ENCODE measurements at places on chromosomes 12 and 14.

DNA sequence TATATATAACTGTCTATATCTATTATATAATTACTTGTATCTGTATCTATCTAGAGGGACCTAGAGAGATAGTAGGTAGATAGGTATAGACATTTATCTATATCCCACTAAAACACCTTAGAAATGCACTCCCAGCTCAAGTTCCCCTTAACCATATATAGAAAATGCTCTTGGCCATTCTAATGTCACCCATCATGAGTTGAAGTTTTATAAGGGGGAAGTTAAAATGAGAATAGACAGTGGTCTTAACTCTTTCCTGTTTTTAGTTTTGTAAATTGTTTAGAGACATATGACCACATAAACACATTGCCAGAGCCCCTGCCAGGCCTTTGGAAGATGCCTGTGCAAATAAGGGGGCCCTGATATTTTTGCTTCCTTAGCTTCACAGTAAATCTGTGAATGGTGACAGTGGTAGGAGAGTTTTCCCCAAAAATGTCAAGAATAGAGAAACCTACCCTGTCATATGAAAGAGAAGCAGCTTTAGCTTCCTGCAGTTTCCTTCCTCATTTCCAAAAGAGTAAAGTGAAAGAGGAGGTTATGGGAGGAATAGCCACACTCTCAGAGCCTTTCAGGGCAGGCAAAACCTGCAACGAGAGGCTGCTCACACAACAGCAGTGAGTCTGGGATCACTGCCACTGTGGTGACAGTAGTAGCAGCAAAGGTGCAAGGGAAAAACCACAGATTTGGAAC lies 45.5 kb downstream of the MGST1 start:
- no peak for DNase-seq

- no peak for DNase-seq
Measured at GRCh38 chr12:69662764-69663163, 36.3 kb downstream of the BEST3 start.

GRCh38 chr12:91335699-91336098 lies 153.1 kb upstream of the DCN start:
- no peak for DNase-seq

GRCh38 chr12:58584880-58585279 lies 335.4 kb downstream of the LRIG3 start:
- no peak for DNase-seq

DNA sequence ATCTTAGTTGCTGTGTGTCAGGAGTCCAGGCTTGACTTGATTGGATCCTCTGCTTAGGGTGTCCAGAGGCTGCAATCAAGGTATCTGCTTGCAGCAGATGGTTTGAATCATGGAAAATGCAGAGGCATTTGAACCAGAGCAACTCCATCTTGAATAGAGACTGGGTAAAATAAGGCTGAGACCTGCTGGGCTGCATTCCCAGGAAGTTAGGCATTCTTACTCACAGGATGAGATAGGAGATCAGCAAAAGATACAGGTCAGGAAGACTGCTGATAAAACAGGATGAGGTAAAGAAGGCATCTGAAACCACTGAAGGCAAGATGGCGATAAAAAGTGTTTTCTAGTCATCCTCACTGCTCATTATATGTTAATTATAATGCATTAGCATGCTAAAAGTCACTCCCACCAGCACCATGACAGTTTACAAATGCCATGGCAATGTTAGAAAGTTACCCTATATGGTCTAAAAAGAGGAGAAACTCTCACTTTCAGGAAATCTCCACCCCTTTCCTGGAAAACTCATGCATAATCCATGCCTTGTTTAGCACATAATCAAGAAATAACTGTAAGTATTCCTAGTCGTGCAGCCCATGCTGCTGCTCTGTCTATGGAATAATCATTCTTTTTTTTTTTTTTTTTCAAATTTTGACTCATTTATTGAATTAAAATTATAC lies 218.3 kb upstream of the CPNE8 start:
- no peak for DNase-seq

GRCh38 chr12:113973109-113973904 lies 7.2 kb upstream of the RBM19 start:
- DNase-seq, result no peak

- peak; percentile 71 for DNase-seq
Measured at GRCh38 chr14:58331111-58331510, 32.8 kb downstream of the ARID4A start.

DNA sequence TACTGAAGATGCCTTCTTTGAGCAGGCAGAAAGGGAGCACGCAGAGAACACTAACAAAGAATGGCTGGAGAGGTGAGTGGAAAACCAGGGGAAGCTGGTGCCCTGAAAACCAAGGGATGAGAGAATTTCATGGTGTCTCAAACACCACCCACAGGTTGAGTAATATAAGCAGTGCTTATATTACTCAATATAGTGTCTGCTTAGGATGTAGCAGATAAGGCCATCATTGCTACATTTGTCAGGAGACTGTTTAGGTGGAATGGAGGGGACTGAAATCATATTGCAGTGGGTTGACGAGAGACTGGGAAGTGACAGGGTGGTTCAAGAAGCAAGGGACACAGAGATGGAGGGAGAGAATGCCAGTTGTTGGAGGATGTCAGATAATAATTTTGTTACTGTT lies 20.6 kb downstream of the PKP2 start:
- no peak for DNase-seq

- DNase-seq, result no peak
Measured at GRCh38 chr12:55126106-55126505, at the start of gene OR9K2. TSS of gene OR9K2 (plus strand) at chr12:55126406. CDS start at chr12:55129835, 3,429 bp downstream.

- no peak for DNase-seq
Measured at GRCh38 chr12:121499929-121500793, 80.7 kb downstream of the KDM2B start.

DNA sequence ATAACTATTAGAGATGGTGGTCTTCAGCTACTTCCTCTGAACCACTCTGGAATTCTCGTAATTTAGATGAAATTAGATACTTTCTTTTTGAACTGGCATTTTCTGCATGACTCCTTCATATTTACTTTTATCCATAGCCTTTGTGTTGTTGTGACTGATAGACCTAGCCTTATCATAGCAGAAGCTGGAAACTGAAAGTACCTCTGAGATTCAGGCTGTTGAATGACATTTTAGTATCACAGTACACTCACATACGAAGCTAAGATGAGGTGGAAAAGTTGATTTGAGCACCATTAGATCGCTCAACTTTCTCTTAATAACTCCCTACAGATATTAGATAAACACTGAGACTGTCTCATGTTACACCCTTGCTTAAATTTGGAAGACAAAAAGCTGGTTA lies 525.1 kb upstream of the FBXO33 start:
- no peak for DNase-seq

All from AG09309 (cell line).